ENCODE measurements at places on chromosomes 2 and 18. TPM values are rescaled to one million over a fixed set of nuclear protein-coding genes. Genes with fewer than 3 reads are reported as not detected.

Gene DTNB
- 5.1 TPM for total RNA-seq

Gene R3HDM1
- total RNA-seq: 4.7 TPM

Gene DSG1
- not detected for total RNA-seq

Gene AQP12A
- total RNA-seq: not detected

Gene SERPINB2
- 30.7 TPM for total RNA-seq

Gene ZSWIM2
- not detected for total RNA-seq

Gene SPEG
- total RNA-seq: 0.63 TPM

Gene ZNF521
- 78.2 TPM for total RNA-seq

Gene GPR45
- total RNA-seq: not detected

Gene GALNT14
- not detected for total RNA-seq

Gene KHK
- total RNA-seq: 1.2 TPM

Gene C2orf72
- not detected for total RNA-seq

Gene TEKT4
- not detected for total RNA-seq

Gene INHBB
- total RNA-seq: 2.4 TPM

Gene ITPRIPL1
- 0.75 TPM for total RNA-seq

Gene ABCB6
- total RNA-seq: 51.1 TPM

Data from endothelial cell of coronary artery (primary cell).